Hematopoietic multipotent progenitor cell treated with erythropoietin and hydrocortisone succinate and interleukin-3 and kit ligand, for 8 days (in vitro differentiated cells): ENCODE measurements at places on chromosomes 4 and X.

GRCh38 chr4:5133201-5133600 lies 81.9 kb downstream of the STK32B start:
- DNase-seq = no peak

DNA sequence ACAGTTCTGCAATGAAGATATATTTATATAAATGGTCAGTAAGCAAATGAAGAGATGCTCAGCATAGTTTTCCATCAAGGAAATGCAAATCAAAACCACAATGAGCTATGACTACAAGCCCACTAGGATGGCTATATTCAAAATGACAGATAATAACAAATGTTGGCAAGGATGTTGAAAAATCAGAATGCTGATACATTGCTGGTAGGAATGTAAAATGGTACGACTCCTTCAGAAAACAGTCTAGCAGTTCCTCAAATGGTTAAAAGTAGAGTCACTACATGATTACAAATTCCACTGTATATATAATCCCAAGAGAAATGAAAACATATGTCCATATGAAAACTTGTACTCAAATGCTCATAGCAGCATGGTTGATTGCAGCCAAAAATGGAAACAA lies 425.0 kb upstream of the ATOH1 start:
- DNase-seq = no peak

DNA sequence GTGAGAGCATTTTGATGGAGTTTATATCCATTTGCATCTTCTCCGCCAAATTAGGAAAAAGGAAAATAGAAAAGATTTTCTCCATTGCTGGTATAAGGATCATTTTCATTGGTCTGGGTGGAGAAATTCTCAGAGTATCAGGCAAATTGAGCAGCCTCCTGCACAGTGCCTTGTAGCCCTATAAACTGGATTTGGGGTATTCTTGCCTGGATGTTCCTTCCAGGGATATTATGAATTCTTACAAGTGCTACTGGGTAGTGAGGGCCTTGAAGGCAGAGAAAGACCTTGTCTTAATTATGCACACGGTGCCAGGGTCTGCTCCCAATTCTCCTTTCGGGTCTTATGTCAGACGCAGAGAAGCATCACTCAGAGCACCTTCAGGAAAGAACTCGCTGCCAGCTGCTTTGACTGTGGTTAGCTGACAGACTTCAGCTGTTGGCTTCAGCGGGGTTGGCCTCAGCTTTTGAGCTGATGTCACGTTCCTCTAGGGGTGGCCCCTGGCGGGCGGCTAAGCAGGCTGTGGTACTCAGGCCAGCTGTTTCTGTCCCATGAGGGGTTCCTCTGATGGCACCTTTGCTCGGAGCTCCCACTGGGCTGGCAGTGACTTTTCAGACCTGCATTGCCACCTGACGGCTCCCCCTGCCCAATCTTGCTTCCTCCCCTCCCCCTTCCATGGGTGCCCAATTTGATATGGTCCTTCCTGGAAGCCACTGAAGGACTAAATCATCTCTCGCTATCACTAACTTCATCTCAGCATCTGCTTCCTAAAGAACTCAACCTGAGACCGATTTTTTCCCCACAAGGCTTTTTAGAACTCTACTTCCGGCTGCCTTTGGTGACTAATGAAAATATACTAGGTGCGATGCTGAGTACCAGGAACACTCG lies 519.5 kb downstream of the BCOR start:
- no peak for DNase-seq

GRCh38 chr4:4247696-4248028 lies 361 bp downstream of the TMEM128 start:
- DNase-seq = no peak

GRCh38 chrX:55818673-55819375 lies 101.3 kb downstream of the RRAGB start:
- DNase-seq = no peak

GRCh38 chr4:184423003-184423686 lies 51.2 kb downstream of the IRF2 start:
- no peak for DNase-seq

DNA sequence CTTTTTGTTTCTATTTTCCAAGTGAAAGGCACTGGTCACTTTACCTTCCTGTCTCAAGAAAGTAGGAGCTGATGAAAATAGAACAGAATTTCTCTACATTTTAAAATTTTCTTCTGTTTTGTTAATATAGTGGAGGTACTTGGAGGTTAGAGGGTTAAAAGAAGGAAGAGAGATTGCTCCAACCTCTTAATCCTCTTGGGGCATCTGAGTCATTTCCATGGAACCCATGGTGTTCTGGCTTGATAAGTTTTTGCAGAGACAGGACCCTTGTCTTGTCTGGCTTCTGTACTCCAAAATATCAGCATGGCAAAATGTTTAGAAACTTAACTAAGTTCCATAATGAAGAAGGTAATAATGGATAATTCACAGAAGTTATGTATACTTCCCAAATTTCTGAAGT lies 727.2 kb downstream of the C4orf33 start:
- DNase-seq = no peak

GRCh38 chr4:4862665-4863482 lies 3.4 kb downstream of the MSX1 start:
- no peak for DNase-seq

DNA sequence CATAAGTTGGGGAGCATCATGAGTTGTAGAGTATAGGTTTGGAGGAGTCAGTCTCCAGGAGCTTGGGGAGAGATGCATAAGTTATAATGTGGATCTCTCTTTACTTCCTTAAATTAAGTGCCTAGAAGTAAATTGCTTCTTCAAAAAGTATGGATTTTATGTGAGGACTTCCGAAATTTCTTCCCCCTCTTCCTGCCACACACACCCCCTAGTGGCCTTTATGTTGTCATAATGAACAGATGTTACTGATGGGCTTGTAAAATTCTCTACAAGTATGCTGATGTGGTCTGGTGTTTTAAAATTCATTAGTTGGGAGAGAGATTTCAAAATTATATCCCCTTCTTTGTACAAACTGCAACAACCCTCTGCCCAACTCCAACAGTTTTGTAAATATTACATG lies 2.3 kb upstream of the METTL14 start:
- peak; percentile 52 for DNase-seq

DNA sequence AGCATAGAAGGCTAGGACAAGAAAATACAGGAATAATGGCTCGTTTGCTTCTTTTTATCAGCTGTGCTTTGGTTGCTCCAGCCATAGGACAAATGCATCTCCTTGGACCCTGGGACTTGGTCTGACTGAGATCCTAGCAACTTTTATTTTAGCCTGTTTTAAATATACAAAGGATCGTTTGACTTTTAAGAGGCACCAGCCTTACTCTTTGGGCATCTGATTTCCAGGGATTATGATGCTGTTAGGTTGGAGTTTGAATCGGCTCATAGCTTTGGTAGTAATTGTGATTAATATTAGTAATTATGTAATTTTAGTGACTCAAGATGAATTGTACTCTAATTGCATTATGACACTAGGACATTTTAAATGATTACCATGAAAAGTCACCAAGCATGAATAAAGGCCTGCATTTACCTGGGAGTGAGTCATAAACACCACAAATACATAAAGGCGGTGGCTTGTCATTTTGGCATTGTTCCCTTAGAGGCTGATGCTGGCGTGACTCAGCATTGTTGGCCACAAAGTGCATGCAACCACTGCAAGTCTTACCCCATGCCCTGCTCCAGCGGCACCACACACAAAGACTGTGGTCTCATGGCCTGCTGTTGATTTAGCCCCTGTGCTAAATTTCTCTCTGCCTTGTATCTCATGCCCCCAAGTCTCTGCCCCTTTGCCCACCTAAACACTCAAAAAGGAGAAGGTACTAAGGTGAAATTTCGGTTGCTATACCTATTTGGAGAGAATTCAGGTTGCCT lies 12.4 kb downstream of the GPAT3 start:
- peak; percentile 93 for DNase-seq

GRCh38 chr4:176435901-176436292 lies 116.1 kb downstream of the SPCS3 start:
- no peak for DNase-seq

- DNase-seq = no peak
Measured at GRCh38 chr4:54723820-54724219, 66.1 kb downstream of the KIT start.

DNA sequence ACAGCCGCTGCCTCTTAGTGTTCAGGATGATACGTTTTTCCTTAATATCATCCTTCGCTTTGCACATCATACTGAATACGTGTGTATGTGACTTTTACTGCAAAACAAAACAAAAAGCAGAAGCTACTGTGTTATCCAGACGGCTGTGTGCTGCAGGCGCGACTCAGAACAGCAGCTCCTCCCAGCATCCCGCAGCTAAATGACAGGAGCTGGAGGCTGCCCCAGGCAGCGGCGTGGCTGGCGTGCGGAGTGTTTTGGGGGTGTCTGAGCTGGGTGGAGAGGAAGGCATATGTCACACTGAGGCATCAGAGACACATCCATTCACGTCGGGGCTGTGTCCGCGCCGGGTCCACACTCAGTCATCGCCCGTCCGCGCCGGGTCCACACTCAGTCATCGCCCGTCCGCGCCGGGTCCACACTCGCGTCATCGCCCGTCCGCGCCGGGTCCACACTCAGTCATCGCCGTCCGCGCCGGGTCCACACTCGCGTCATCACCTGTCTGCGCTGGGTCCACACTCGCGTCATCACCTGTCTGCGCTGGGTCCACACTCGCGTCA lies 16.6 kb downstream of the PCGF3 start:
- no peak for DNase-seq

- DNase-seq = no peak
Measured at GRCh38 chr4:73006286-73006990, 63.1 kb downstream of the COX18 start.

DNA sequence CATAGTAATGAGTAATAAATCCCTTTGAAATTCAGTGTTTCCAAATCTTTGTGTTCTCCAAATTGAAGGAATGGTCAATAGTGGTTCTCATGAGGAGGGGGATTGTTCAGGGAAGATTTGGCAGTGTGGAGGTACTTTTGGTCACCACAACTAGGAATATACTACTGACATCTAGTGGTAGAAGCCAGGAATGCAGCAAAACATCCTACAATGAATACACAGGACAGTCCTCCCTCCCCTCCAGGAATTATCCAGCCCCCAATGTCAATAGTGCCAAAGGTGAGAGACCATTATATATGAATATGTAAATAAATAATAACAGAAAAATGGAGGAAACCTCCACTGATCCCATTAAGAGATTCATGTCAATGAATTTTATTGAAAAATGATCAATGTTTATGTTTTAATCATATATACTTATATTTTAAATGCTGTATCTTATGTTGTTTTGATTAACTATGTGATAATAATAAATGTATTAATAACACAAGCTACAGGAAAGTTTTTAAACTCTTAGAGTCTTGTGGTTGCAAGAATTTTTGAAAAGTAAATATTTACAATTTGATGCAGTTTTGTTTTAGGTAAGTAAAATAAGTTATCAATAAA lies 14.4 kb upstream of the FAM9A start:
- peak; percentile 42 for DNase-seq

DNA sequence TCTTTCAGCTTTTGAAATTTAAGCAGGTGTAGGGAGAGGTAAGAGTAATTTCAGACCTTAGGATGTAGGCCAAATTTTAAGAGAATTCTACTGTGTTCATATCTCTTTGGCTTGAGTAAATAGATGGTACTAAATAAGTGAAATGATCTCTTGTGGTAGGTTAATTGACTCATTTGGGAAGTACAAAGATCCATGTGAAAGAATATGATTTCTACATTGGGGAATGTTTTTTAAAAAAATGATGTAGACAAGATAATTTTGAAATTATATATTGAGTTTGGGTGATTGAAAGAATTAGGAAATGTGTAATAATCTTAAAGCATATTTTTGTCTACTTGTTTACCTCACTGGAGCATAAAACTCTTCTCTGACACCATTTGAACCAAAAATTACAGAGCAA lies 35.6 kb downstream of the RAPGEF2 start:
- DNase-seq = no peak

GRCh38 chr4:71338846-71339593 lies at the start of gene SLC4A4:
Gene SLC4A4, plus strand, starts transcription at chr4:71339020.
- no peak for DNase-seq

DNA sequence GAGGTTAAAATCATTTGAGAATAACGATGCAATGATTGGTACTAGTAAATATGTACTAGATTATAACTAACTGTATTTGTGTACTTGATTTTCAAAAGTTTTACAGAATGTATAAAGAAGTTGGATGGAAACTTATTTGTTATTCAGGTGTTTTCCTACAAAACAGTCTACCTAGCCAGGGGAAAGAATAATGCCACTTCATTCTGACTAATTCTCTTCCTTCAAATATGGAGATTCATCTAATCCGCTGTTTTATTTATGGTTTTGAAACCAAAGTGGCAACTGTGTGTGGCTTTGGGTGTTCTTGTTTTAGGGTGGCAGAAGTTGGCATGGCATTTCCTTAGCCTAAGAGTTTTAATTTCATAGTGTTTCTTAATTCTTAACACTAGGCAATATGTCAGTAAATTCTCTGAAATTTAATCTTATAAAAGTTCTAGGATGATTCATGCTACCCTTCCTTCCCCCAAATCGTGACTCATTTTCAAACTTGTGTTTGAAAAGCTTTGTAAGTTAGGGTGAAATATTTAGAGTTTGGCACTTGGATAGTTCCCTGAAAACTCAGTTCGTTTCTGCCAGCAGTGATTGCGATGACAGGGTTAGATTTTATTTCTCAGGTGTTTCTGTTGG lies 62.6 kb downstream of the DCLK2 start:
- no peak for DNase-seq

- DNase-seq = no peak
Measured at GRCh38 chrX:130120321-130120731, 10.0 kb upstream of the ELF4 start.

GRCh38 chrX:103124284-103124683 lies 31.3 kb upstream of the NXF3 start:
- DNase-seq = peak; percentile 85

- no peak for DNase-seq
Measured at GRCh38 chrX:102849396-102849795, 87.7 kb upstream of the RAB40AL start.

DNA sequence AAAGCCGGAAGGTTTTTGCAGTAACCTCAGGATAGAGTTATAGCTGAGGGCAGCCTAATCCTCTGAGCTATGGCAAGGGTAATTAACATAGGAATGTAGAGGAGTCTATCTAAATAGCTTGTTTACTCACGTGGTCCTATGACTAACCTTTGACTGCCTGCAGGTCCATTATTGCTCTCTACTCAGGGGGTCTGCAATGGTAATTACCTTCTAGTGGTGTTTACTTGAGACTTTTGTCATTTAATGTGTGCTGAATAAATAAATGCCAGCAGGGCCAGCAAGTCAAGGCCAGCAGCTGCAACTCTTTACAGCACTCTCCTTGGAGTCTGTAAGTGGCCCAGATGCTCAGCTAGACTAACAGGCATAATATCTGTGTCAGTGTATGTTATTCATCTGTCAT lies 212.7 kb upstream of the FMR1 start:
- DNase-seq = no peak
